Mesothelial cell of epicardium (in vitro differentiated cells): ENCODE measurements at places on chromosomes 2 and 18. TPM values are rescaled to one million over a fixed set of nuclear protein-coding genes. Genes with fewer than 3 reads are reported as not detected.

The RFTN2 gene
- total RNA-seq = 7.7 to 9.9 TPM (median 9.7 TPM) in 3 replicates

- no peaks in the 10 kb centered on the region for H3K27me3 ChIP-seq
- peak overlapping the region; percentile 66 for H3K27ac ChIP-seq
- peaks cover 37% of the 10 kb centered on the region for H3K4me1 ChIP-seq
Observed at GRCh38 chr2:149536649-149537048, 50.9 kb downstream of the MMADHC start.

GRCh38 chr2:54572636-54573536, 116.8 kb downstream of the SPTBN1 start:
- H3K27ac ChIP-seq = peak overlapping the region; percentile 93
- H3K36me3 ChIP-seq = peaks cover 2% of the 10 kb centered on the region
- H3K4me3 ChIP-seq = peak overlapping the region; percentile 1
- H3K27me3 ChIP-seq = no peaks in the 10 kb centered on the region

DNA sequence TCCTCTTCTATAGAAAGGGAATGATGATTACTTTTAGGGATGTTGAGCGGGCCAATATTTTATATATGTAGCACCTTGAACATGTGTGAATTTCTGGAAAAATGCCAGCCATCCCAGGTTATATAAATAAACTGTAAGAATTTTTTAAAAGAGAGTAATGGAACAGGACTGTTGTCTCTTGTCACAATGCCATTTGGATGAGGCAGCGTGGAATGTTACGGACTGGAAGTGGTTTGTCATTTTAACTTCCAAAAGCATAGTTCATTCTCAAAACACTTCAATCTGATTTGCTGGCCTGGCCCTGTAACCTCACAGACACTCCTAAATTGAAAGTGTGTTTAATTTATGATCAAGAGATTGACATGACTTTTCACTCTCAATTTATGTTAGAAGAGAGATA, 70.8 kb downstream of the TPGS2 start:
- H3K27me3 ChIP-seq = no peaks in the 10 kb centered on the region
- no peak for DNase-seq
- H3K36me3 ChIP-seq = peaks cover 5% of the 10 kb centered on the region
- no peak overlapping the region for H3K27ac ChIP-seq
- peaks cover 9% of the 10 kb centered on the region for H3K4me1 ChIP-seq
